ENCODE measurements at places on chromosomes 5 and 9.

DNA sequence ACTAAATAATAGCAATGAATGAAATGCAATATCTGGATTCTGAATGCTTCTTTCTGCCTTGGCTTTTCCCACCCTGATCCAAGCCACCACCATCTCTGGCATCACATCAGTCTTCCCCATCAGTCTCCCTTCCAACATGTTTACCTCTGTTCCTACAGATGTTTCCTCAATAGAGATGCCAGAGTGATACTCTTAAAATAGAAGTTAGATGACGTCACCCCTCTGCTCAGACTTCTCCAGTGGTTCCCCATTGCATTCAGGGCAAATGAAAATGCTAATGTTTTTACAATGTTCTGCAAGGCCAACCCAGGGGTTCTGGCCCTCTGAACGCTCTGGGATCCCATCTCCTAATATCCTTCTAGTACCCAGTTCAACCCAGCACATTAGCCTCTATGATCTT is 305.8 kb downstream of the TRIM32 start:
- no peak for DNase-seq

GRCh38 chr5:45260292-45260691 is 435.9 kb downstream of the HCN1 start:
- DNase-seq: no peak

- DNase-seq: no peak
These were observed 719.3 kb upstream of the ZNF608 start for GRCh38 chr5:125465703-125466102.

DNA sequence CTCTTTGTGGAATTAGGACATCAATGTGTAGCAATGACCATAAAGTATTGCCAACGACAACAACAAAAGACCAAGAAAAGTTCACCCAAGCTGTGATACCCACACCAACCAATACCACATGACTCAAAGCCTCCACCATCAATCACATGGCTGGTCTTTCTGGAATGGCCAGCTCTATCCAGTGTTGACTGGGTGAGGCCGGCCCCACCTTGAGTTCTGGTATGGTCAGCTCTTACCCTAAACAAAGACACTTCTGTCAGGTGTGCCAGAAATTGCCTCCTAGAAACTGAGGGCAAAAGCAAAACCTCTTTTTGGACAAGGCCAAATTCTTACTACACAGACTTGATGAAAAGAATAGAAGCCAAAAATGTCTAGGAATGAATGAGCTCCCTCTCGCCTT is 331.5 kb downstream of the ZNF608 start:
- no peak for DNase-seq

GRCh38 chr5:119077444-119077843 is 6.6 kb downstream of the DMXL1 start:
- no peak for DNase-seq

Data from stimulated activated CD8-positive, alpha-beta memory T cell treated with anti-CD3 and anti-CD28 coated beads, Interleukin-7, amount 100 ng/mL, for 1 hour (primary cell).